ENCODE measurements at places on chromosomes 5 and 9. TPM values are rescaled to one million over a fixed set of nuclear protein-coding genes. Genes with fewer than 3 reads are reported as not detected.

DNA sequence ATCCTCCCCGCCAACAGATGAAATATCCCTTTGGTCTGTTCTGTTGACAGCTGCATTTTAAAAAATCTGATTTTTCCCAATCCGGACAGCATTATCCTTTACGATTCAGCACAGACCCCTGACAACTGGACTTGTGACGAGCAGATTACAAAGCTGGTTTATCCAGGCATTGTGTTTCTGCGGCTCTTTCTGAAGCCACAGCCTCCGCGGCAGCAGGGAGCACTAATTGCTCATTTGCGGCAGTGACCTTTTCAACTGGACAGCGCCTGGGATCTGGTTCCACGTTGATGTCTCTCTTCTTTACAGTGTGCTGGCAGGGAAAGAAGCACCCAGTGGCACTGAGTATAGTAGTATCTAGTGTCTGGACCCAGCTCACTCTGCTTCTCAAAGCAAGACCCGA, 351.2 kb downstream of the ZNF608 start:
- no peak for DNase-seq

DNA sequence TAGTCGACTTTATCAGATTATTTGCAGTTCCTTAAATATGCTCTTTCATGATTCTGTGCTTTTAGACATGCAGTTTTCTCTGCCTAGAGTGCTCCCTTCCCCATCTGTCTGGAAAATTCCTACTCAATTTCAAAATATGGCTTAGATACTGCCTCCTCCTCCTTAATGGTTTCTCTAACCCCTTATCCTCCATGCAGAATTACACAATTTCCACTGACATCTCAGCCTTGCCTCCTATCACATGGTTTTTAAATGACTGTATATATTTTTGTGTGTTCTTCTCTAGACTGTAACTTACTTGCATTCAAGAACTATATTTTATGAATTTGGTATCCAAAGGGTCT, 85.2 kb downstream of the SLC44A1 start:
- DNase-seq, result no peak

GRCh38 chr5:142643634-142644033, 42.3 kb downstream of the FGF1 start:
- DNase-seq, result no peak

Gene ENTPD2
- 0.42 TPM for total RNA-seq

DNA sequence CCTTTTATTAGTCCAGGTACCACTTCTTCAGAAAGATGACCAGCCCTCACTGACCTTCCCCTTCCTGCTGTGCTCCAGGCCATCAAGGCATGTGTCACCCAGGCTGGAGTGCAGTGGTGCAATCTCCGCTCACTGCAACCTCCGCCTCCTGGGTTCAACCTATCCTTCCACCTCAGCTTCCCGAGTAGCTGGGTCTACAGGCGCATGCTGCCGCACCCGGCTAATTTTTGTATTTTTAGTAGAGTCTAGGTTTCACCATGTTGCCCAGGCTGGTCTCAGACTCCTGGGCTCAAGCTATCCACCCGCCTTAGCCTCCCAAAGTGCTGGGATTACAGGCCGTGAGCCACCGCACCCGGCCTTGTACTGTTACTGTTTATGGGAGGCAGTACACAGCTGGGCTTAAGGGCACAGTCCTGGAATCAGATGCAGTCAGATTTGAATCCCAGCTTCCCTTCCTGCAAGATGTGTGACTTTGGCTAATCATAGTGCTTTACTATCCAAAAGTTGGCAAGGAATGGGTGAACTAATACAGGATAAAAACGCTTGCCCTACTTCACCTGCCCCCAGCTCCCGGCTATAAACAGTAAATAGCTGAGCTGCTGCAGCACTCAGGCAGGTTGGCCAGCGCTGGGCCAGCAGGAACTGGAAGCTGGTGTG, 483 bp upstream of the EIF4EBP3 start:
- peak; percentile 82 for DNase-seq

Gene GARIN3
- total RNA-seq, result not detected

Gene ACTBL2
- total RNA-seq, result not detected

GRCh38 chr5:130966990-130967525, 198.0 kb downstream of the HINT1 start:
- no peak for DNase-seq

Gene TOR4A
- 7.6 TPM for total RNA-seq

DNA sequence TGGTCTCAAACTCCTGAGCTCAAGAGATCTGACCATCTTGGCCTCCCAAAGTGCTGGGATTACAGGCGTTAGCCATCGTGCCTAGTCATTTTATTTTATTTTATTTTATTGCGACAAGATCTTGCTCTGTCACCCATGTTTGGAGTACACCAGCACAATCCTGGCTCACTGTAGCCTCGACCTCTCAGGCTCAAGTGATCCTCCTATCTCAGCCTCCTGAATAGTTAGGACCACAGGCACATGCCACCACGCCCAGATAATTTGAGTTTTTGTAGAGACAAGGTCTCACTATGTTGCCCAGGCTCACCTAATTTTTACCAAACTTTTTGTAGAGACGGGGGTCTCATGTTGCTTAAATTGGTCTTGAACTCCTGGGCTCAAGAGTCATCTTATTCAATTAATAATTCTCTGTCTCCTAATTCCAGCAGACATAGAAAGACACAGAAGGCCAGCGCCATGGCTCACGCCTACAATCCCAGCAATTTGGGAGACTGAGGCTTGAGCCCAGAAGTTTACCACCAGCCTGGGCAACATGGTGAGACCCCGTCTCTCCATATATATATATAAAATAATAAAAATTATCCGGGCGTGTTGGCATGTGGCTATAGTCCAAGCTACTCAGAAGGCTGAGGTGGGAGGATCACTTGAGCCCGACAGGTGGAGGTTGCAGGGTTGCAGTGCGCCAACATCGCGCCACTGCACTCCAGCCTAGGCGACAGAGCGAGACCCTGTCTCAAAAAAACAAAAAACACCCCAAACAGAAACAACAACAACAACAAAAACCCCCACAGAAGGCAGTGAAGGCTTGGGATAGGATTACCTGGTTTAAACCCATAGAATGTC, 1.0 kb upstream of the UBAP1 start:
- no peak for DNase-seq

Gene MAST4
- total RNA-seq, result 36.3 TPM

Gene CAPSL
- not detected for total RNA-seq

Gene MLANA
- total RNA-seq, result not detected

- no peak for DNase-seq
These were observed 473.0 kb downstream of the EBF1 start for GRCh38 chr5:158626718-158627117.

- no peak for DNase-seq
These were observed 8.5 kb downstream of the OSTF1 start for GRCh38 chr9:75096796-75097195.

GRCh38 chr9:8025551-8025950, 226.0 kb upstream of the DMAC1 start:
- DNase-seq, result no peak

DNA sequence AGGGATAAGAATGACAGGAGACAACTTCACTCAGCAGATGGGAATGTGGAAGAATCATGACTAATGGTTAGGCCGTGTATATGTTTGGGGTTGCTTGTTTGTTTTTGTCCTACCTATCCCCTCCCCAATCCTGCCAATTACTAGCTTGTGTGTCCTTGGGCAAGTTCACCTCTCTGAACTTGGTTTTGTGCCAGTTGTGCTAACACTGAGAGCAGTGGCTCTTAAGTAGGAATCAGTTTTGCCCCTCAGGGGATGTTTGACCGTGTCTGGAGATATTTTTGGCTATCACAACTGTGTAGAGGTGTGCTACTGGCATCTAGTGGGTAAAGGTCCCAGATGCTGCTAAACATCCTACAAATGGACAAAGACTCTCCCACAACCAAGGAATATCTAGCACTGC, 287.0 kb downstream of the DMRT2 start:
- peak; percentile 79 for DNase-seq

- no peak for DNase-seq
These were observed 1.0 kb downstream of the BASP1 start for GRCh38 chr5:17218353-17219005.

- peak; percentile 21 for DNase-seq
These were observed 75.7 kb downstream of the NRG2 start for GRCh38 chr5:139967353-139967752.

GRCh38 chr9:101173907-101174306, 145.4 kb downstream of the PLPPR1 start:
- DNase-seq, result no peak

DNA sequence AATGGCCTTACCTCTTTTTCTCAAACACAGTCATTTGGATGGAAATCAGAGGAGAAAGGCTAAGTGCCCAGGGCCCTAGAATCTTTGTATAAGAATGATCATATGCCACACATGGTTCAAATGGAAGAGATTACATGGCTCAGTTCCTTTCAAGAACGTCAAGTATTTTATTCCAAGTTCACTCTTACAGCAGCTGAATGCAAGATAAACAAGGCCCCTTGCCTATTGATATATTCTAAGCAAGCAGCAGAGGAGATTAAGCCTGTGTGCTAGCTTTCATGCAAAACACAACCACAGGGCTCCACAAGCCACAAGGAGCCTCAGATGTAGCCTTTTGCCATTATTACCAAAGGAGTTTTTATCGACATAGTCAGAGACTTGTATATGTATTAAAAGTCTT, 55.3 kb upstream of the SLCO6A1 start:
- DNase-seq, result no peak

Gene PFN3
- not detected for total RNA-seq

- DNase-seq, result no peak
These were observed 13.4 kb upstream of the TNIP1 start for GRCh38 chr5:151094030-151094851.

- no peak for DNase-seq
These were observed 472.8 kb downstream of the DMRTA1 start for GRCh38 chr9:22919423-22919822.

Gene ZFR
- total RNA-seq, result 98.4 TPM

GRCh38 chr5:152855441-152855840, 450.4 kb upstream of the NMUR2 start:
- DNase-seq, result no peak

GRCh38 chr9:122453677-122454135, 24.0 kb downstream of the OR1J1 start:
- DNase-seq, result no peak

DNA sequence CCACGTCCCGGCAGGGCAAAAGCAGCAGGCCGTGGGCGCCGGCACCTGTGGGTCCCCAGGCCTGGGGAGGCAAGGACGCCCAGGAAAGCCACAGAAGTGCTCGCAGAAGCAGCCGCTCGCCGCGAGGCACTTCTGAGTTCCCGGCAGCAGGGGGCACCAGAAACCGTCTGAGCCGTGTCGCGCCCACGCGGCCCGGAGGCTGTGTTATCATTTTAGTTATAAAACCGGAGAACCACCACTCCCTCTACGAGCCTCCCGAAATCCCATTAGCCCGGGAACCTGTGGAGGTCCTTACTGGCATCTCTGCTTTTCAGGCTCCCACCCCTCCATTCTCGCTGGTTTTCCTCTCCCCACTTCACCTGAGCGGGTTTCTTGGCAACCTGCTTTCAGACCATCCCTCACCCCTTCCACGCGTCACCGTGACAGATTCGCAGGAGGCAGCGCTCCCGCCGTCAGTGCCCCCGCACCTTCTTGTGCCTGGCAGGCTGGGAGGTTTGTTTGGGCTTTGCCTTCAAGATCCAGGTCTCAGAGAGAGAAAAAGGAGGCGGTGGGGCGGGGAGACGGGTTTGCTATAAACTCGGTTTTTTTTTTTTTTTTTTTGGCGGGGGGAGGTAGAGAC, 2.3 kb downstream of the GDNF start:
- DNase-seq, result no peak

DNA sequence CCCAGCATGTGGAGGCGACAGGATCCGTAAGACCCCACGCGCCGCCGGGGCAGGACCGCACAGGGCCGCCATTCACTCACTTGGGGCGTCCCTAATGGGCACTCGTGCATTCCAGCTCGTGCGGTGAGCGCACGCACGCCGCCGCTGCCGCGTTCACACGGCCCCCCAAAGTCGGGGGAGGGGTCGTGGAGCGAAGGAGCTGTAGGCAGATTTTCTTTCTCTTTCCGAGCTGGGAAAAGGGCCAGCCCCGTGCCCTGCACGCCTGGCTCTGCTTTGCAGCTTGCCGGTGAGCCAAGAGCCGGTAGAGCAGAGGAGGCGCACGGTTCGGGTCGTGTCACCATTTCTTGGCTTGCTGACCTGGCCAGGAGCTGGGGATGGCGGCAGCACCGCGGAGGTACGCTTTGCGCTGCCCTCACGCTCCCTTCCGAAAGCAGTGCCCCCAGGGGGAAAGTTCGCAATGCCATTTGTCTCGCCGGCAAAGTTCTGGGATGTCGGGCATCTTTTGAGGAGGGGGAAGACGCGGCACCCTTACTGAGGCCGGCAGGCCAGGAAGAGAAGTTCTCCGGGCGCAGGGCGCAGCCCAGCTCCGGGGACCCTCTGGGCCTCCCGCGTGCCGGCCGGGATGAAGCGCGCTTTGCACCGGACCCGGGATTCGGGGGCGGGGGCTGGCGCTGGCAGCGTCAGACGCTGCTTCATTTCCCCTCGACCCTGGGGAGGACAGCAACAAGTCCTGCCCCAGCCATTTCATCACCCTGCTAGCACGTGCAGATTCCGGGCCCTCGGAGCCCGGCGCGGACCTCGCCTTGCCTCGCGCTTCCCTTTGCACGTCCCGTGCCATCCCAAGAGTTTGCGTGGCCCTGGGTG, 898 bp downstream of the STC2 start:
- DNase-seq, result no peak

DNA sequence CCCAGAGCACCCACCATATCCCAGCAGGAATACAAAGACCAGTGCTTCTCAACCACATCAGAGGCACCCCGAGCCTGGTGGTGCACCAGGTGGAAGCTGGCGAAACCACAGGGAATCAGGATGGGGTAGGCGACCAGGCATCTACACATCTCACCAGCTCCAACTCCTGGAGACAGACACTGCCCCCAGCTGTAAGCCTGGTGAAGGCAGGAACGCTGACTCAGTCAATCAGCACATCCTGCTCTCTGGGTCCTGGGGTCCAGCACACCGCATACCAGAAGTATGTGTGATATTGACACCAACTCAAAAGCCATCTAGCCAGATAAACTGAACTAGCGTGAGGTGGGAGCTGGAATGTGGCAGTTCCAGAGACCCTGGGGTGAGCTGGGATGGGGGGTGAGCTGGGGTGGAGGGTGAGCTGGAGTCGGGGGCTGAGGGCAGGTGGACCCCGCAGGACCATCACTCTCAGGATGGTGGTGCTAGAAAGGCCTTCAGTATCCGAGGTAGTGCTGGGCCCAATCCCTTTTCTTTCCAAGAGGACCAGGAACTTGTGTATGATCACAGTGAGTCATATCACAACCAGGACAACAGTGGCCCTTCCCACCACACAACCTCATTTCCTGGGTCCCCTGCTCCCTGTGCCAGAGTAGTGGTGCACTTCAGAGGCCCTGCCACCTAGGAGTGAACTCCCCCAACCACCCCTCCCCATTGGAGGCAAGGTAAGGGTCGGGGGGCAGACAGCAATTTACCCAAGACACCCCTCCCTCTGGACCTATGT, 2.5 kb downstream of the DBN1 start:
- no peak for DNase-seq

Gene MGAT4B
- total RNA-seq, result 54.8 TPM

- no peak for DNase-seq
These were observed 1176.8 kb downstream of the EFNA5 start for GRCh38 chr5:106493910-106494309.

- DNase-seq, result no peak
These were observed 337.4 kb upstream of the GRIA1 start for GRCh38 chr5:153153086-153153485.
